ENCODE measurements at places on chromosomes 4 and X. TPM values are rescaled to one million over a fixed set of nuclear protein-coding genes. Genes with fewer than 3 reads are reported as not detected.

- DNase-seq = no peak
Observed at GRCh38 chrX:5458300-5458842, 770.3 kb downstream of the NLGN4X start.

- no peak for DNase-seq
Observed at GRCh38 chr4:161376275-161376674, 787.5 kb downstream of the FSTL5 start.

DNA sequence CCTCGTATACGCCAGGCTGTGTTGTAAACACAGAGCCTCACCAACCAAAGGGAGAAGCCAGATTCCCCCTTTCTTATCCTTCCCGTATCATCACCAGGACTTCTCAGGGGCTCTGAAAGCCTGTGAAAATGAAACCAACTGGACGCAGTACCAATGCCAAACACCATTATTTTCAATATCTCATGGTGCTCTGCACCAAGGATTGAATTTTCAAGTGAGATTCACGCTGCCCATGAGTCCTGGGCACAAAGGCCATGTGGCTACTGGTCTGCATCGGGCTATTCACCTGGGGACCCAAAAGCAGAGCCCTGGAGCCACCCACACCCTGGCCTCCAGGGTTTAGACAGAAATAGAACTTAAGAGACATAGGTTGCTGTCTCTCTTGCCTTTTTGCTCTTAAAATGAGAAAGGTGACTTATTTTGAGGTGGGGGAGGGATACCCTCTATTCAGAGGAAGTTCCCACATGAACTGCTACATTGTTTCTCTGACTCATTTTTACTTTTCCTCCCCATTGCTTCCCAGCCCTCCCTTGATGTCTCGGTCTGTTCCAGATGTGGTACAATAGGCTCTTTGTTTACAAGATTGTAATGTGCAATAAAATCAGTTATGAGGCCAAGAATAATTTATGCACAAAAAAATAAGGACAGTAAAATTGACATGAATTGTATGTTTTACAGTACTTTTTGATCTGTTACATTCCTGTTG is 55.4 kb downstream of the MAML3 start:
- DNase-seq = no peak

DNA sequence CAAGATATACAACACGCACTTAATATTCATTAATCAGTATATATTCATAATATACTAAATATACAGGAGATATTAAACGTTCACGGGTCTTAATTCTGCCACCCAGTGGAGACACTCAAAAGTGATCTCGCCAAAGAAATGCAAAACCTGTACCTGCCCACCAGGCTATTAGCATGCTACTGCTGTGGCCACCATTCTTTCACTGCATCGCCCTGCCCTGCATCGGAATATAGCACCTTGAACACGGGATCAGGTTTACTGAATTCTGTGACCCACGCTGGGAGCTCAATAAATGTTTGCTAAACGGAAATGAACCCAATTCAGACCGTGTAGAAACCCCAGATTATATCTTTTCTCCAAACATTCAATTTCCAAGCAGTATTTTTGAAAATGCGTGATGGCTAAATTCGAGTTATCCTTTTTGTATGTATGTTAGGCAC is 840 bp upstream of the CLCN3 start:
- no peak for DNase-seq

DNA sequence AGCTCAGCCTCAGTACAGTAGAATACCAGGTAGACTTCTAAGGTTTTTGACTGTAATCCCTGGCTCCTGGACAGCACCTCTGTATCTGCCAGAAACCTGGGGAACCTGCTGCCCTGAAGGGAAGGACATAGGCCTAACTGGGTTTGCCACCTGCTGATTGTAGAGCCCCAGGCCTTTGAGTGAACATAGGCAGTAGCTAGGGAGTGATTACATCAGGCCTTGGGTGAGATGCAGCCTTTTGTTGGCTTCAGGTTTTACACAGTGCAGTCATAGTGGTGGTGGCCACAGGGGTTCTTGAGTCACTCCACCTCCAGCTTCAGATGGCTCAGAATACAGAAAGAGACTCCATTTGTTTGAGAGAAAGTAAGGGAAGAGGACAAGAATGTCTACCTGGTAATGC is 19.3 kb downstream of the IQCM start:
- DNase-seq = no peak

- no peak for DNase-seq
Observed at GRCh38 chr4:183788308-183788905, 116.7 kb upstream of the STOX2 start.

DNA sequence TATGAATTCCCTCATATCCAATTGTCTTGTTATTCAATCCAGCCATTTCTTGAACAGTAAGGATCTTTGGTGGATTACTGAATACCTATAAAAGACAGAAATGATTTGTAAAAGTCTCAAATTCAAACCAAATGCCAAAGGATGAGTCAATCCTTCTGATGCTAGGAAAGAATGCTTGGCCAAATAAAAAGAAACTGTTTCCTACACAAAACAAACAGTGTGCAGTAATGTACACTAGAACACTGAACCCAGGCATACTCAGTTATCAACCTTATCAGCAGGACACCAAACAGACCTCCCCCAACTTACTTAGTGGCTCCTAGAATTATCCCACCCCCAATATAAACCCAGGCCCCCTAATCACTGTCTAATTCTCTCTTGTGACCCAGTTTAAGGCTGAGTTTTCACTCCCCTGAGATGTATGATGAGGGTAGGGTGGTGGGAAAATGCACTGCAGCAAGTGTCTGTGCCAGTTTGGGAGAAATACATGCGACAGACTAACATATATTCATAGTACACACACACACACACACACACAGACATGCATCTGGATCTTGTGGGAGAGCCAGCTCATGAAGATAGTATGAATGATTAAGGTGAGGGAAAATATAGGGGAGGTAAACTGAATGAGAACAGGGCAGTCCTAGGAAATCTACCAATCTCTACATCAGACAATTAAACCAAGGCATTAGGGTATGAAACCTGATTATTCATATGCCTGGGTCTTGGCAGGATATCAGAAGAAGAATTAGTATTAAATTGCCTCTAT is 35.0 kb downstream of the CLDN2 start:
- DNase-seq = no peak

DNA sequence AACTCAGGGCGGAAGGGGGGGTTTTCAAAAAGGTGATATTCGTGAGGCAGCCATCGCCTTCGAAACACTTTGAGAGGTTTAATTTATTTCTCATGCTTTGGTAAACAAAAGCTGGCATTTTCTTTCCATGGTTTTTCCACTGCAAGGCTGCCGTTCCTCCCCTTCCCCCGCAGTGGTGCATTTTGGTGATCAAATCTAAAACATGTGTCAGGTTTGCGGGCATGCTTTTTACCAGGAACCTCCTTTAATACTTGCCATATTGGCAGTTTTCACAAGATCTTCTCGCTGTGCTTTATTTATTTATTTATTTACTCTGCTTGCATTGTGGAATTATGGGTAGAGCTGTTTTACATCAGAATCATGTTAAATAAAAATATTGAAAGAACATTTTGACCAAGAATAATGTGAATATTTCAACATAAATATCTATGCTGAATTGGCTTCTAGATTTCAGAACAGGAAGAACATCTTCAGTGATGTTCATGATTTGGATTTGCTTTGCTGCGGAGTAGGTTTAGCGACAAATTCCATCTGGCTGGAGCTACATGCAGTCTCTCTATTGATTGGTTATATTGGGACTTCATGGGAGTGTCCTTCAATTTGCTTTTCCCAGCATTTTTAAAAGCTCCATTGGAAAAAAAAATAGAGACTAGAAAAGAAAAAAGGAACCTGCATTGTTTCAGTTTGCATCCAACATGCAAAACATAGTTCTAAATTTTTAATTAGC is 54.4 kb downstream of the STOX2 start:
- no peak for DNase-seq

DNA sequence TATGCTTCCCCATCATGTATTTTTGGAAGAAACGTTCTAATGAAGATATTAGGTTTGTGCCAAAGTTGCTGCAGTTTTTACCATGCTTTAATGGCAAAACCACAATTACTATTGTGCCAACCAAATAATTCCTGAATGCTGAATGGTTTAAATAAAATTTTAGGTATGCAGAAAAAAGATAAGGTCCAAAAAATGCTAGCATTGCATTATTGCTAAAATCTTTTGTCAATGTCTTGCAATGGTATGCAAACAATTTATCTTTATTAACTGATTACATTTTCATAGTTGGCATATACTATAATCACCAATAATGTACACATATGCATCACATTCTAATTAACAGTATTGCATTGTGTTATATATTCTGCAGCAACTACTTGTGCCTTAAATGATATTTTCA is 1657.4 kb upstream of the IGFBP7 start:
- no peak for DNase-seq

- DNase-seq = no peak
Observed at GRCh38 chr4:78058591-78059523, 1.7 kb downstream of the FRAS1 start.

GRCh38 chr4:89681219-89681618 is 155.7 kb downstream of the SNCA start:
- DNase-seq = no peak

DNA sequence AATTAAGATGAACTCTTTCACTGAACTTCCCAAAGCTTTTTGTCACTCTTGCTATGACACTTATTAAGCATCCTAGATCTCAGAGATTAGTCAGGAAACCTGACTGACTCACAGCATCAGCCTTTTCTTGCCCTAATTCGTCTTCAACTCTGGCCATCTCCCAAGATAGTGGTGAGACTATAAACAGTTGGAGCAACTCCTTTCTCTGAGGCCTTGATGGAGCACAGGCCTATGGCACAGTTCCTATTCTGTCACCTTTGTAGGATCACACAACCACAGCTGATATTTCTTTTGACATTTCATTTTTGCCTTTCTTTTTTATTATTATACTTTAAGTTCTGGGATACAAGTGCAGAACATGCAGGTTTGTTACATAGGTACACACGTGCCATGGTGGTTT is 217.6 kb downstream of the PRR32 start:
- no peak for DNase-seq

Gene SPANXN4
- total RNA-seq = not detected

Gene ADGRA3
- 28.0 TPM for total RNA-seq

Gene SMAD1
- total RNA-seq = 59.4 TPM

Gene MUC7
- total RNA-seq = not detected

Gene NXF3
- 1.8 TPM for total RNA-seq

Gene NUP62CL
- 0.74 TPM for total RNA-seq
